CD4-positive, alpha-beta T cell treated with Interleukin-21 for 1 hour (primary cell): ENCODE measurements at places on chromosomes 11 and 22.

DNA sequence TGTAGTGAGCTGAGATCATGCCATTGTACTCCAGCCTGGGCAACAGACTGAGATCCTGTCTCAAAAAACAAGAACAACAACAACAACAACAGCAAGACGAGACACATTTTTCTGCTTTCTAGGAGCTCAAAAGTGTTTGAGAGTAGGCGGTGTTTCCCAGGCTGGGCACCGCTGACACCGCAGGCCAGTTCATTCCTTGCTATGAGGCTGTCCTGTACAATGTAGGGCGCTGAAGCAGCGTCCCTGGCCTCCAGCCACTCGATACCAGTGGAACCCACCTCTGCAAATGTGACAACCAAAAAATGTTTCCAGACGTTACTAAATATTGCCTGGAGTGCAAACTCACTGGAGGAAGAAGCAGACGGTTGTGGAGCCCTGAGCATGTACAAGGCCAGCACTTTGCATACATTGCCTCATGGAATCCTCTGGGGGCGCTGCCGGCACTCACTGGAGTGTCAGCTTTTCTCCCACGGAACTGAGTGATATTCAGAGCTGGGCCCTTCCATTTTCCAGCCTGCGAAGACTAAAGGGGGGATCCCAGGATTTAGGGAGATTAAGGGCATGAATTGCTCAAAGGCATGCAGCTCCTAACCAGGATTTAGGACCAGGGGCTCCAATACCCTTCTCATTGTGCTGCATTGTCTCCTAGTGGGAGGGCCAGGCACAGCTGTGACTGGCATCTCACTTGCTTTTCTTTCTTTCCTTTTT is 5.8 kb upstream of the MIEF1 start:
- peak; percentile 53 for DNase-seq

DNA sequence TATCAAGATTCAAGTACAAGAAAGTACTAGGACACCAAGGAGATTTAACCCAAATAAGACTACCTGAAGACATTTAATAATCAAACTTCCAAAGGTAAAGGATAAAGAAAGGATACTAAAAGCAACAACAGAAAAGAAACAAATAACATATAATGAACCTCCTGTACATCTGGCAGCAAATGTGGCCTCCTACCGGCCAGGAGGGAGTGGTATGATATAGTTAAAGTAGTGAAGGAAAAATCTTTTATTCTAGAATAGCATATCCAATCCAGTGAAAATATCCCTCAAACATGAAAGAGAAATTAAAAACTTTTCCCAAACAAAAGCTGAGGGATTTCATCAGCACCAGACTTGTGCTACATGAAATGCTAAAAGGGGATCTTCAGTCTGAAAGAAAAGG is 104.7 kb upstream of the GUCY1A2 start:
- no peak for DNase-seq

GRCh38 chr11:68924073-68924925 is 20.6 kb downstream of the IGHMBP2 start:
- no peak for DNase-seq

- DNase-seq: peak; percentile 72
Observed at GRCh38 chr11:48020092-48020755, 39.9 kb downstream of the PTPRJ start.

DNA sequence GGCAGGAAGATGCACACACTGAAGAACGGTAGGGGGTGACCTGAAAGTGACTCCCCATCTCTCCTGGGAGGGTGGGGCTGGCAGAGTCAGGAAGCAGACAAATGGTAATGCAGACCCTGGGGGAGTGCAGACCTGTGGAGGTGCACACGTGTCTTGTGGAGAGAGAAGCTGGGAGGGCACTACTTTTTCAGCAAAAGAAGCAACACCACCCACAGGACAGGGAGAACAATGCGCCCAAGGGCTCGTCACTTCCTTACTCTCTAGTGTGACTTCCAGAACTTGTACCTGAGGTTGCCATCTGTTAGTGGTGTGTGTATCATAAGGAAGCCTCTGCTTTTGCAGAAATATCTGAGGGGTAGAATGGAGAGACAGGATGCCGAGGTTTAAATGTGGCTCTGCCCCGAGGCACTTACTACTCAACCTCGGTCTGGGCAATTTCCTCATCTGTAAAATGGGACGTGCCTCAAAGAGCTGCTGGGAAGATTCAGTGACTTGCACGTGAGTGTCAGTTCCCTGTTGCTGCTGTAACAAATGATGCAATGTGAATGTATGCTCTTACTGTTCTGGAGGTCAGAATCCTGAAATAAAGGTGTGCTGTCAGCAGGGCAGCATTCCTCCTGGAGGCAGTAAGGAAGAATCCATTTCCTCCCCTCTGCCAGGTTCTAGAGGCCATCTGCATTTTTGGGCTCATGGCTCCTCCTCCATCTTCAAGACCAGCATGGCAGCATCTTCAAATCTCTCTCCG is 323.4 kb downstream of the SHANK2 start:
- DNase-seq: no peak

DNA sequence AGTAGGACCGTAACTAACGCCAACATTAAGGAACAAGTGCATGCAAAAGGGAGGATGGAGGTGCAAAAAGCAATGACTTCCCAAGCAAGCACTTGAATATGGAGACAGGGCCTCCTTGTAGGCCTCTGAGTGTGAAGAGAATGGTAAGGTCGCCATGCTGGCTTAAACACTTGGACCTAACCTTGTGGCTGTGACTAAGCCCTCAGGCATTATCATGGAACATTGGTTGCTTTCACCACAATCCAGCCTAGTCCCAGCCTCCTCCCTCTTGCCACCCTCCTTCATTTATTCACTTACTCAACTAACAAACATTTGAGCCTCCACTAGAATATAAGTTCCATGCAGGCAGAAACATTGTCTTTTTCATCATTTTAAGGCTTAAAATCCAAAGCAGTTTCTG is 11.9 kb upstream of the SYTL2 start:
- DNase-seq: no peak

DNA sequence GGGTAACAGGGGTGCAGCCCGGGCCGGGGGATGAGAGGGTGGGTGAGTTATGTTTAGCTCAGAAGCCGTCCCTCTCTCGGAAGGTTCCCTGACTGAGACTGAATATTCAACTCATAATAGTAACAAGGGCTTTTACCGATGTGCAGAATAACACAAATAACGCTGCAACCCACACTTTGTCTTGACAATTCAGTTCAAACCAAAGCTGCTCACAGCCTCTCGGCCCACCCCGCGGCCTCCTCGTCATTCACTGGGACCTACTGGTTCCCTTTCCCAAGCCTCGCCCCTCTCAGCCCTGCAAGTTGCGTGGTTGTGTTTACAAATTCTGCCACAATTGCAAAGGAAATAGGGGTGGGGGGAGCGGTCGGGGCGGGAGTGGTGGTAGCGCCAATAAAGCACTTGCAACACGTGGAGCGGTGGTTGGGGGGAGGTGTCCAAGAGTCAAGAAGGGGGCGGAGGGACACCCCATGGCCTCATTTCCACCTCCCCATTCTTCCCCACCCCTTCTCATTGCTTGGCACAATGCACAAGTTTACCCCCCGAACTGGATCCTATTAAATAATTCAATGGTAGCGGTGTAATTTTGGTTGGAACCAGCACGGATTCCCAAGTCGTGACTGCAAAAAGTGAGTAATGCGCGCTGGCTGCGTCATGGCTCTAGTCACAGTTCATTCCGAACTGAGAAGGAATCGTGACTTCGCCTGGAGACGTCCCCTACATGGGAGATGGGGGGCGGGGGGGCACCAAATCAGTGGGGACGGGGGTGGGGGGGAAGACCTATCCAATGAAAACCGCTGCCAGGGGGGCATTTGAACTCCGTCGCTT is 102.0 kb upstream of the HSD17B12 start:
- DNase-seq: no peak

- peak; percentile 21 for DNase-seq
Observed at GRCh38 chr11:66546368-66546965, at the start of gene ACTN3. Gene ACTN3, plus strand, starts transcription at chr11:66546903. Its CDS starts 35 bp downstream, at chr11:66546938.

- DNase-seq: no peak
Observed at GRCh38 chr11:47184711-47185304, 1.4 kb downstream of the PACSIN3 start.

- no peak for DNase-seq
Observed at GRCh38 chr22:19764636-19765476, 4.3 kb downstream of the TBX1 start.

GRCh38 chr11:114129699-114130098 is 70.2 kb downstream of the ZBTB16 start:
- DNase-seq: no peak

GRCh38 chr22:39434243-39434653 is 22.6 kb upstream of the MGAT3 start:
- no peak for DNase-seq

DNA sequence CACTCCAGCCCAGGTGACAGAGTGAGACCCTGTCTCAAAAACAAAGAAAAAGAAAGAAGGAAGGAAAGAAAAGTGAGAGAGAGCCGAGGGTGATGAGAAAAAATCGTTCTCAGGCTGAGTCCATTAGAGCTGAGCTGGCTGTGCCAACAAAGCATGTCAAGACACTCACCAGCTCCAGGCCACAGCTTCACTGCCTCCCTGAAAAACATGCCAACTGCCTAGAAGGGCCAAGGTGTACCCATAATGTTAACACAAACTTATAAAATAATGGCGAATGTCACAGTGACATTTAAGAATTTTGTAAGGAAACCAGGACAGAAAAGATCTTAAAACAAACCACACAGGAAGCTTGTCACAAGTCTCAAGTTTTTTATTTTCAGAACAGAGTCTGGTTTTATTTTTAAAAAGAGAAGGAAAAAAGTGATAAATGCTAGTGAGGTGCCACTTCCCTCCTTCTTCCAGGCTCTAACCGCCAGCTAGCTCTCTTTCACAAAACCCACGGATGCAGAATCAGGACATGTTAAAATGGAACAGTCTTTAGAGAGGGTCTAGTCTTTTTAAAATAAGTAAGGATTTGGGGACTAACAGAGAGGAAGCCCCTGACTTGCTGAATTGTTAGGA is 5.1 kb downstream of the TMEM121B start:
- no peak for DNase-seq

- no peak for DNase-seq
Observed at GRCh38 chr11:13963949-13964770, 1.6 kb downstream of the SPON1 start.

DNA sequence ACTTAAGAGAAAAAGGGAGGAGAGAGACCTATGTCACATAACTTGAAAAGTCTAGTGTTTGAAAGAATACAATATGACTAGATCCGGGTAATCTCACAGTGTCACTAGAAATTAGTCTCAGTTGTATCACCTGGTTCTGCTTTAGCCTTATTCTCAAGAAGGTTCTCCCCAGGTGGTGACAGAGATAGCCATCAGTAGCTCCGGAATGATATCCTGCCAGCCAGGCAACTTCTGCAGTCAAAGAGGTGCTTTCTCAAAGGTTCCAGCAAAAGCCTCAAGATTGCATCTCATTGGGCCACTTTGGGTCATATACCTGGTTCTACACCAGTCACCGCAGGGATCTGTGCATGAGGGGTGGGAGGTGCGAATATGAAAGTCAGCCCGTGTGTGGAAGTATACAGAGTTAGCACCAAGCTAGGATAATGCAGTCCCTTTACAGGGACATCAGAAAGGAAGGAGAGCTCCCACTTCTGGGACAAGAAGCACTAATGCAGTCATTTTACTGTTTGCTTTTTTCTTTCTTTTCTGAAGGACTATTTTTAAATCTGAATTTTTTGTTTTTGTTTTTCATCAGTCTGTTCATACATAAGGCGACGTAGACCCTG is 61.1 kb downstream of the CYB5R2 start:
- DNase-seq: no peak

GRCh38 chr11:87428266-87428665 is 390.5 kb downstream of the TMEM135 start:
- DNase-seq: no peak

DNA sequence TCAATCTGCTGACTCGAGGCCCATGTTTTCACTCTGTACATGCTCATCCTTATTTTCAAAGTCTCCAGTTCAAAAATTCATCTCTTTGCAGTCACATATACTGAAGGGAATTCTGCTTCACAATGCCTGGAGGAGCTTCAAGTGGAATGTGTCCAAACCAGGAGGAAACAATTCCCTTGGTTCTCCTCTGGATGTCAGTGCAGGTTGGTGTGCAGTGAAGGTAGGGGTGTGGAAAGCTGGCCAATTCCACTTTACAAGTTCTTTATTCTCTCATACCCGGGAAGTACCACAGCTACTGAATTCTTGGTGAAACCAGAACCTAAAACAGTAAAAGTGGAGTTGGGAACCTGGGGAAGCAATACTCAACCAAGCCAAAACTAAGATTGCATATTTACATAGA is 57.3 kb downstream of the BDNF start:
- DNase-seq: no peak

DNA sequence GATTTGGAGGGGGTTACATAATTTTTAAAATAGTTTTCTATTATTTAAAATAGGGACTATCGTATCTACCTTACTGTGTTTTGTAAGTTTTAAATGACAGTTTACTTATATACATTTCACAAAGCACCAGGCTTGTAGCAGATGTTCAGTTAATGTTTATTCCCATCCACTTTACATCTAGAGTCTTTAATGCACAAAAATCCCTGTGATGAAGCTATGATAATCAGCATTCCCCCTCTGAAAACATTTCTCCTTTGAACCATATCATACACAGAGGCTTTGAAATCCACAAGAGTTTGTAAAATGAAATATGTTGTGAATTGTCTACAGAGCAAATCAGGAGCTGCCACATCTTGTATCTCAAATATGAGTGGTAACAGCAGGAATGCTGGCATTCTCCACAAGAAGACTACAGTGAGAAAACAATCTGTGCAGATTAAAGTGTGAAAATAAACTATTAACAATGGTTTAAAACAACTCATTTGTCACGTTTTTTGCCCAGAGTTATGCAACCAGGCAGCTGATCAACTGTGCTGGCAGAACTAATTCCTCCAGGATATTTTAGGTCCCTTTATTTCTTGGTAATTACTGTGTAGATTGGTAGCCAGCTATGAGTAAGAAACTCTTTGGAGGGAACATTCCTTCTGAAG is 699.1 kb upstream of the ARHGAP42 start:
- no peak for DNase-seq

DNA sequence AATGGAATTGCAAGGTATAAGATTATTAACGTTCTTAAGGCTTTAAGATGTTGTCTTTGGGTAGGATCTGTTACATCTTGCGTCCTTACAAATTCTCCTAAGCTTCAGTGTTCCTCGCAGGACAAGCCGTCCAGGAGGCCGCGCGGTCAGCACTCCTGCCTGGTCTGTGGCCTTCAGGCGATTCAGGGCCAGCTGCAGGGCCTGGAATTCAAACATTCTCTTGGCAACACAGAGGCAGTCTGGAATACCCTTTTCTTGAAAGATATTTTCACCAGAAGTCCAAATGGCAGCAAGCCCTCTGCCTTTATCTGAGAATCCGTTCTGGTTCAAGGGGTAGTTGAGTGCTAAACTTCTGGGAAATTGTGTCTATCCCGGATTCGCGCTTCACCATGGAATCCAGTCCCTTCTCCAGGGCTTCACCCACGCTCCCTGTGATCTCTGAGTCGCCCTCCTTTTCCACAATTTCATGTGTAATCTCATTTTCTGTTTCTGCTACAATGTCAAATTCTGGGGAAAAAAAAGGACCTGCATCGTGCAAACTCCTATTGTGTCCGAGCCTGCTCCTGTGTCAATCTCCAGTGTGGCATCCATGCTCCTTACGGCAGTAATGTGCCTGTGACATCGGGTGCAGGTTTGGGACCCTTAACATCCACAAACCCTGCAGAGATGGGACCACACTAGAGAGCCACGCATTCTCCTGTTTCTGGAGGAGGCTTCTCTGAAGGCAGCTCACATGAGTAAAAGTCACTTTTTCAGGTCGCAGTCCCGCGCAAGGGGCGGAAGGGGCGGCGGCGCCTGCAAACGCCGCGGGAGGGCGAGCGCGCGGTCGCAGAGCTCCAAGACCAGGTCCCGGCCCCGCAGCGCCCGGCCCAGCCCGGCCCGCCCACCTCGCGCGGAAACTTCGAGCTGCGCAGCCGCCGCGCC is 25.4 kb upstream of the SORL1 start:
- DNase-seq: peak; percentile 44
